ENCODE measurements at places on chromosomes 13 and 19.

DNA sequence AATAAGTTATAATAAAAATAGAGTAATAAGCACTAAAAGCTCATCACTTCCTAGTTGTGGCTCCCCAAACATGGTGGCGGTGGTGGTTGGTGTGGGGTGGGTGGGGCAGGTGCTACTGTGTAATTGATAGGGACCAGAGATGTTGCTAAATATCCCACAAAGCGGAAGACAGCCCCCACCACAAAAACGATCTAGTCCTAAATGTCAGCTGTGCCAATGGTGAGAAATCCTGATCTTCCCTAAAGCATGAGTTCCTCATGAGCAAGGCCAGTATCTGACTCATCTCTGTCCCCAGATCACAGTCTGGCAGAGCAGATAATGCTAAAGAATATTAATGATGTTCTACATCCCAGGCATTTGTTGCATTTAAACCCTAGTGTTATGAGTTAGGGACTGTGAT lies 1.9 kb upstream of the EDDM13 start:
- DNase-seq = no peak

DNA sequence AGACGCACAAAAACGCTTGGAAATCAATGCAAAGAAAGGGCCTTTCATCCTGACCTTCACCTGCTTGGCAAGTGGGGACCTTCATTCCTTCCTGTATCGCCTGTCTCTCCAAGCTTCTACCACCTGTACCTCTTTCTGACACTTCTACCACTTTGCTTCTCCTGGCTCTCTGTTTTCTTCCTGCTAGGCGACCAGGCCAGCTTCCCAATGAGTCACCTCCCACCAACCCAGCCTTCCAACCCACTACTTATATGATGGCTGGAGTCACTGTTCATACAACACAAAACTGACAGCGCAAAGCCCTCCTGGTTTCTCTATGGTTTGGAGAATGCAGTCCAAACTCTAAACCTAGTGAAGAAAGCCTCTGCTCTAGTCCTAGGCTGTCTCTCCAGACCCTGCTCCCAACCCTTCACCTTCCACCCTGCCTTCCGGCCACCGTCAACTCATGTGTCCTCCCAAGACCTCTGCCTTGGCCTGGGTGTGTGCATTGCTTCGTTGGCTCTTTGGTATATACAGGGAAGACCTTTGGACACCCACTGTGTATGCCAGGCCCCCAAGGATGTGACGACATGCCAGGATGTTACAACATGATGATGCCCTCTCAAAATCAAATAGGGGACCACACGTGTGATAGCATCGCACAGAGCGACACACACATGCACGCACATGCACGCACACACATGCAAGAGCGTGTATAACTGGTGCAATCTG lies 148.5 kb downstream of the STK24 start:
- DNase-seq = no peak

GRCh38 chr19:54606891-54607784 lies 13.7 kb downstream of the LILRA1 start:
- DNase-seq = no peak

GRCh38 chr13:67042556-67042955 lies 187.6 kb downstream of the PCDH9 start:
- DNase-seq = no peak

GRCh38 chr19:52567921-52568320 lies 2.2 kb upstream of the ZNF701 start:
- no peak for DNase-seq

DNA sequence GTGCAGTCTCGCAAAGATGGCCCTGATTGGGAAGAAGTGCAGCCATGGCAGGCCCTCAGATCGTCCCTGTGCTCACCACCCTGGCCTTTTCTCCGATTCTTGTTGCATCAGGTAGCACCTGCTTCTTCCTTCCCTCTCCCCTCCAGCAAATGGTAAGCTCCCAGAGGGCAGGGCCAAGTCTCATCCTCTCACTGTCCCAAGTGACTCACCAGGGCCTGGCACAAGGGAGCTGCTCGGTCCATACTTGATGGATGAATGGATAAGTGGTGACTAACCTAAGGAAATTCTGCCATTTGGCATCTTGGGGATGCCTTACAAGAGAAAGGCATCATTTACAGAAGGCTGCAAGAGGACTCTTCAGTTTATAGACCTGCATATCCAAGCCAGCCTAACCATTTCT lies 84.9 kb downstream of the ZIC5 start:
- no peak for DNase-seq

- DNase-seq = no peak
Measured at GRCh38 chr13:40818926-40819325, 29.5 kb downstream of the SLC25A15 start.

DNA sequence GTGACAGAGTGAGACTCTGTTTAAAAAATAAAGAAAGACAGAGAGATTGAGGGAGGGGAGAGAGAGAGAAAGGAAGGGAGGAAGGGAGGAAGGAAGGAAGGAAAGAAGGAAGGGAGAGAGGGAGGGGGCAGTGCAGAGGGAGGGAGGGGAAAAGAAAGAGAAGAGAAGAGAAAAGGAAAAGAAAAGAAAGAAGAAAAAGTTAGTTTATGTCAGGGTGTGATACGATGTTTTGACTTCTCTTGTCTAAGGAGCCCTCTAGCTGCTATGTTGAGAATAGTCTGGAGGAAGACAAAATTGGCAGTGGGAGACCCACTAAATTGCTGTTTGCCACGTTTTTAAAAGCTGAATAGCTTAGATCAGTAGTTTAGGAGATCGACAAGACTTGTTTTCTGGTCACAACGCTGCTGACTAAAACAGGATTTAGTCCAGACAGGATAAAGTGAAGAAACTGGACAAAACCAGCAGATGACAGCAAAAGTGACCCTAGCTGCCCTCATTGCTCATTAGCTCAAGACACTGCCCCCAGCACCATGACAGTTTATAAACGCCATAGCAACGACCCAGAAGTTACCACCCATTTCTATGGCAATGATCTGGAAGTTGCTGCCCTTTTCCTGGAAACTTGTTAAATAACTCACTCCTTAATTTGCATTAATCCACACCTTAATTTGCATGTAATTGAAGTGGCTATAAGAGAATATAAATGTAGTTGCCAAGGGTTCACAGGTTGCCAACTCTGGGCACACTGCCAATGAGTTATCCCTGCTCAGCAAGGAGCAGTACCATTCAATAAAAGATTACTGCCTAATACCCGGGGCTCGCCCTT lies 11.1 kb downstream of the TEX101 start:
- DNase-seq = no peak

- DNase-seq = no peak
Measured at GRCh38 chr13:26926371-26926770, 165.8 kb upstream of the GPR12 start.

GRCh38 chr19:49894879-49895565 lies 1.7 kb downstream of the IL4I1 start:
- DNase-seq = peak; percentile 32

- DNase-seq = no peak
Measured at GRCh38 chr13:110690516-110690915, 15.4 kb downstream of the CARS2 start.

DNA sequence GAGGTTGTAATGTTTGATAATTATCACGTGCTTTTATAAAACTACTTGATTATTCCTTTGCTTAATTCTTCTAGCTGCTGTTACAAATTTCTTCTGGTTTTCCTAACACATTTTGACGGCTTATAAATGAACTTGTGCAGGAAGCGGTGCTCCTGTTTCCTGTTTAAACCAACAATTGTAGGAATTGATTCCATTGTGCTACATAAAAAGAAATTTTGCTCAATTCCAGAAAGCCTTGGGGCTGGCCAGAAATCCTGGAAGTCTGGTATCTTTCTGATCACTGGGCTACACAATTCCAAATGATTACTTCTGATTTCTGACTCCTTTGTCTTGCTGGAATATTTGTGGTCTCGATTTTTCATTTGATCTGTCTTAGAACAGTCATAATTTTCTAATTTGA lies 14.9 kb downstream of the RFC3 start:
- no peak for DNase-seq

DNA sequence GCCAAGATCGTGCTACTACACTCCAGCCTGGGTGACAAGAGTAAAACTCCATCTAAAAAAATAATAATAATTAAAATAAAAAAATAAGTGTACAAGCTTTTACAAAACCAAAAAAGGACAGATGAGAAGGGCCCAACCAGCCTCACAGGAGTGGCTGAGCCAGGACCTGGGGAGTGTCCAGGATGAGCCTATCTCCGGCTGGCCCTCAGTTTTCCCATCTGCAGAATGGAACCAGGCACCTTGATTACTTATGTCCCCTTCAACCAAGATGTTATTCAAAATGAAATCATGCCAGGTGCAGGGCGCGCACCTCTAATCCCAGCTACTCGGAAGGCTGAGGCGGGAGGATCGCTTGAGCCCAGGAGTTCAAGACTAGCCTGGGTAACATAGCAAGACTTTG lies 9.5 kb upstream of the IFI30 start:
- DNase-seq = no peak

DNA sequence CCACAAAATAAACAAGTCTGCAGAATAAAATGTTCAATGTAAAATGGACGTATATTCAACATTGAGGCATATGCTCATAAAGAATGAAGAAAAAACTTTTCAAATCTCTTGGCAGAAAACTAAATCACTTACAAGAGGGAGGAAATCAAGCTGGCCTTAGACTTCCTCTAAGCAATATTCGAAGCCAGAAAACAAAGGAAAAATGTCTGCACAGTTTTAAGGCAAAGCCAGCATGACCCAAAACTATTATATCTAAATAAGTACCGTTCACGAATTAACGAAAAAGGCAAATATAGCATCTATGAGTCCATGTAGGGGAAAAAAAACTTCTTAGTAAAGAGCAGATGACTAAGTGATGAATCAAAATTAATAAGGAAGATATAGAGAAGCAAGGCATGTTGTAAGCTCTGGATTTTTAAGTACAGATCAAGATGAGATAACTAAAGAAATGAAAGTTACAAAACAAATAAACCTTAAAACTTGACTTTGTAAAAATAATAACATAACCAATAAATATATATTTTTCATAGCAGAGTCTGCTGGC lies 101.3 kb downstream of the KCNRG start:
- DNase-seq = no peak

GRCh38 chr13:40665126-40666044 lies 1.1 kb downstream of the FOXO1 start:
- DNase-seq = no peak

GRCh38 chr13:112968380-112968909 lies 569 bp upstream of the MCF2L start:
- no peak for DNase-seq

DNA sequence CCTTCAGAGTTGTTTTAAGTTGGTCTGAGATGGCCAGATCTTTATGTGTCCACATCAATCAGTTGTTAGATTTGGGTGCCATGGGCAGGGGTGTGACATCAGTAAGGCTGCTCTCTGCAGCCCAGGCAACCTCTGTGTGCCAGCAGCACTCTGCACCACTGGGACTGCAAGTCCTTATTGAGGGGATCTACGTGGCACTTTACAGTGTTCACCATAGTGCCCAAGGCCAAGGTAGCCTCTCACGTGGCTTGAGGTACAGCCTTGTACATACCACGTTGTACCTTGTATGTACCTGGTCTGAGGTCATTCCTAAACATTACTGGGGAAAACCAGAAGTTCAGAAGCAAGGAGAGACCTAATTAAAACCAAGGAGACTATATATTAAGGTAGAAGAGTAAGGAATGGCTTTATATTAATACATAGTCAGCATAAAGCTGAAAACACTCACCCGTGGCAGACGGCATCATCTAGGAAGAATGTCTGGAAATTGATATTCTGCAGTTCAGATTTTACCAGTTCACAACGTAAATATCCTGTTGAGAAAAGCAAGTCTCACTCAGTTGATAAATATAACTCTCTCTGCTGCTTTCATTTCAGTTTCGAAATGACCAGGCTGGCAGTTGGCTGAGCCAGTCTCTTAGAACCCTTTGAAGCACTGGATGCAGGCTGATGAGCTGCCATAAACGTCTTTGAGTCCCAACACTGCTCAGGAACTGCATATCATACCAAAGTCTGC lies 128.8 kb downstream of the ZDHHC20 start:
- DNase-seq = no peak

GRCh38 chr13:66887088-66887487 lies 343.0 kb downstream of the PCDH9 start:
- DNase-seq = no peak

DNA sequence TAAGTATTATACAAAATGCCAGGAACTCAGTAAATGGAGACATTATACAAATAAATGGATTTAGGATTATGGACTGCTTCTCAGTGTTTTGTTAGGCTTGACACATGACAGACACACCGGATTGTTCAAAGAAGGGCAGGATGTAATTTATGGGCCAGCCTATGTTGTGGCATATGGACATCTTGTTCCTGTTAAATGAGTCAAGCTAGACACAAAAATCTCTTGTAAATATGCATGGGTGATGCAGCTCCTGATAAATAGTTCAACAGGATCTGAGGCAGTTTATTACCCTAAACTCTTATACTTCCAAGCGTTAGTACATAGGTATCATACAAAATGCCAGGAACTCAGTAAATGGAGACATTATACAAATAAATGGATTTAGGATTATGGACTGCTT lies 502.3 kb downstream of the TBC1D4 start:
- DNase-seq = no peak

- DNase-seq = no peak
Measured at GRCh38 chr19:21750586-21751128, 16.7 kb downstream of the ZNF100 start.

DNA sequence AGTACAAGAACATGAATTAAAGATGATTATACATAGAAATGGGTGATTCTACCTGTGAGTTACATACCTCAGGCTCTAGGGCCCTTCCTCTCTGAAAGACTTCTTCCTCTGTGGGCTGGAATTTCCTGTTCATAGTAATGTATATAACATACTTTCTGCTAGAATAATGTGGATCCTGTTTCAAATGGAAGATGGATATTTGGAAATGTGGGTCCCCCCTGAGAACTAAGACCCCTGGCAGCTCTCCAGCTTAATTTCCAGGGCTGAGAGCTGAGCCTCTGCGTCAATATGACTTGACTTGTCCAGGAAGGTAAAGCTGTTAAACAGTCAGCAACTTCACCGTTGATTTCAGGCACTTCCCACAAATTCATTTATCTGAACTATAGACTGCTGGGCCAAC lies 296.3 kb downstream of the NALCN start:
- DNase-seq = no peak
